Progenitor cell of endocrine pancreas (in vitro differentiated cells): ENCODE measurements at places on chromosomes 2 and 18. TPM values are rescaled to one million over a fixed set of nuclear protein-coding genes. Genes with fewer than 3 reads are reported as not detected.
A peak's percentile ranks its signal among the peaks of the same experiment; 100 is the strongest.

Gene MC2R
- not detected in 2 replicates for total RNA-seq

DNA sequence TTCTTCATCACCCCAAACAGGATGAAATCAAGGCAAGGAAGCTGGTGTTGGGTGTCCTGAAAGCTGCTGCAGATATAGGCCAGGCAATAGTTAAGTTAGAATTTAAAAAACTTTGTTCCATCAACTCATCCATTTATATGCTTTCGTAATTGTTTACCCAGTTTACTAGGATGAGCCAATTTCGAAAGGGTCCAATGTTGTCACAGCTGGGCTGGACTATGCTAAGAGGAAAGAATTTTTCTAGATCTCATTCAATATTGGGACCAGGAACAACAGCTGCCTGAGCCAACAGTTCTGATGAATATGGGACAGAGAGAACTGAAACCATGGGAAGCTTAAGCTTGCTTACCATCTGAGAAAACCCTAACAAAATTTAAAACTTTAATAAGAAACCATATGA, 21.6 kb upstream of the SP3 start:
- DNase-seq, result no peak

- DNase-seq, result peak; percentile 92
These were observed 1.2 kb downstream of the ALK start for GRCh38 chr2:29920130-29920577.

Gene CD8B
- 0.62 TPM in 1 of 2 replicates, not detected in the other for total RNA-seq

DNA sequence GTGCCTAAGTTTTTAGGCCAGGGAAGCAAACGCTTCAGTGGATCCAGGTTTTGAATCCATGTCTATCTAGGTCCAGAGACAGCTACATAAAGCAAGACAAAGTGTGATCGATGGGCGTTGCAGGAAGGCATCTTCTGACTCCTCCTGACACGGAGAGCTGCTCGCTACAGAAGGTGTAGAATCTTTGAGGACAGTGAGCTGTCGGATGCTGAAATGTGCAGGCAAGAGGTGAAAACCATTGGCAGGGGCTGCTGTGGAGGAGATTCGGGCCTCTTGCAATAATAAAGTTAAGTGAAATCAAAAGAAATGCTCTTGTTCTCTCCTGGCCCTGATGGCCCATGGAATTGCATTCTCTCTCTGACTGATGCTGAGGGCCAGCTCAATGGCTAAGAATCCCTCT, 336.2 kb downstream of the CYRIA start:
- no peak for DNase-seq

DNA sequence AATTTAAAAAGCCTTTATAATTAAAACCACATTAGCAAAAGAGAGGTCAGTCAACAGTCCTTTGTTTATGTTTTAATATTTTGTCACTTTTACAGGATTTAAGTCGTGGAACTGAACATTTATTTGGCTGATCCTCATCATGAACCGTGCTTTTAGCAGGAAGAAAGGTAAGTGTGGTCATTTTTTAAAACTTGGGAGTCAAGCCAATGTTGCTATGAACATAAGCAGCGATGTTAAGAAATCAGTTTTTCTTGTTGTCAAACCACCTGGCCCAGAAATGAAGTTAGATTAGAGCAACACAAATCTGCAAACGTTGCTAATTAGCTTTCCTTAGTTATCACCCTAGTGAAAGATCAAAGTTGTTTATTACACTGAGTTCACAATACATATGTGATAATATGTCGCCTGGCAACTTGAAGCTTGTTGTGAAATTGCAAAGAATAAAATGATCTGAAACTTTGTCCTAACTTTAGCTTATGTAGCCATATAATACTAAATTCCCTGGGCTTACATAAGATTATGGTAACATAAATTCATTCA, 186.0 kb downstream of the GULP1 start:
- DNase-seq, result no peak

DNA sequence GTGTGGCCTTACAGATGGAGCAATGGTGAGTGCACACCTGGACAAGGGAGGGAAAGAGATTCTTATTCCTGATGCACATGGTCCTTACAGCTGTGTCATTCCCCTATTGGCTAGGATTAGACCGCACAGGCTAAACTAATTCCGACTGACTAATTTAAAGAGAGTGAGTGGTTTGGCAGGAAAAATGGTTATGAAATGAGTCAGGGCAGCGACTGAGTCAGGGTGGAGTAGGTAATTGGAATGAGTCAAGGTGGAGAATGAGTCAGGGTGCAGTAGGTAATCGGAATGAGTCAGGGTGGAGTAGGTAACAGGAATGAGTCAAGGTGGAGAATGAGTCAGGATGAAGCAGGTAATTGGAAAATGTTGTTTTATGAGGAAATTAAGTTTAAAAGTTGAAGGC, 1353.7 kb upstream of the LRRTM1 start:
- DNase-seq, result no peak

DNA sequence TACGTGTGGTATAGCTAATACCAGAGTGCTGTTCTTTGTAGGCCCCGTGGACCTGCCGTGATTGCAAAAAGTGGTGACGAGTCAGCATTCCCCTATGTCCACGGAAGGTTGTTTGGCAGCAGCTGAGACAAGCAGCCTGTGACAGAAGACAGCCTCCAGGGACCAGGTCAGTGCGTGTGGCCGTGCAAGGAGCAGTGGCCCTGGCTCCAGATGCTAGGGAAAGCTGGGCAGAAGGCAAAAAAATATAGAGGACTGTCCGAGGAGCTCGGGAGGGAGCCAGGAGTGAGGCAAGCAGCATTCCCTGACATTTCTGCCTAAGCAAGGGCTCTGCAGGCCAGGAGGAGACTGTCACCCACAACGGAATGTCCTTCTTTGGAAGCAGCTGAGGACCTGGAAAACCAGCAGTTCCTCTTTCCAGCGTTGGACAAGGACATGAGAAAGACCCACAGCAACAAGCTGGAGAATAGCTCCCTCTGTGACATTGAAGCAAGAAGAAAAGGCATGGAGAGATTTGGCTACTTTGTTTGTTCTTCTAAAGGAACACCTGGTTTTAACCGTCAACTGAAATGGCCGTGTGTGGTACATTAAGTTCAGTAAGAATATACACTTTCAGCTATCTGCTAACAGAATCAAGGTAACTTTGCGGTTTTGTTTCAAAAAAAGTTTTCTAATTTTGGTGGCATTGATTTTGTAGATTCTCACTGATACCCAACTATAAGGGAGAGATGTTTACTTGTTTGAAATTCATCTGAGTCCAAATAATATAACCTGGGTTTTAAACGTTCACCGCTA, 58.3 kb downstream of the NPAS2 start:
- no peak for DNase-seq

DNA sequence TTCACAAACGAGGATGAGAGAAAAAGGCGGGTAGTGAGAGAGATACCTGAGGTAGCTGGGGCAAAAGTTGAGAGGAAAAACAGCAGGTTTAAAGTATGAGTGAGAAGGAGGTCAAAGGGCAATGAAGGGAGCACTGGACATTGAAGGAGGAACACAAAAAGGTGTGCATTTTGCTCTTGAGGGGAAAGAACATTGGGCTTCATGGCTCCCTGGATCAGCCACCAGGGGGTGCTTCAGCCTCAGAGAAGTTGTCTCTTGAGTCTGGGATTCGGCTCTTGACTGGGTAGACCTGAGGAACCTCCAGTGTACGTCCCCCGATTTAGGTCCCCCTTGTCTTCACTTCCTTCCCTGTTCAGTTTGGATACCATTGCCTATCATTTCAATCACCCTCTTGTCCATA, 128.5 kb downstream of the RAPGEF4 start:
- DNase-seq, result no peak

DNA sequence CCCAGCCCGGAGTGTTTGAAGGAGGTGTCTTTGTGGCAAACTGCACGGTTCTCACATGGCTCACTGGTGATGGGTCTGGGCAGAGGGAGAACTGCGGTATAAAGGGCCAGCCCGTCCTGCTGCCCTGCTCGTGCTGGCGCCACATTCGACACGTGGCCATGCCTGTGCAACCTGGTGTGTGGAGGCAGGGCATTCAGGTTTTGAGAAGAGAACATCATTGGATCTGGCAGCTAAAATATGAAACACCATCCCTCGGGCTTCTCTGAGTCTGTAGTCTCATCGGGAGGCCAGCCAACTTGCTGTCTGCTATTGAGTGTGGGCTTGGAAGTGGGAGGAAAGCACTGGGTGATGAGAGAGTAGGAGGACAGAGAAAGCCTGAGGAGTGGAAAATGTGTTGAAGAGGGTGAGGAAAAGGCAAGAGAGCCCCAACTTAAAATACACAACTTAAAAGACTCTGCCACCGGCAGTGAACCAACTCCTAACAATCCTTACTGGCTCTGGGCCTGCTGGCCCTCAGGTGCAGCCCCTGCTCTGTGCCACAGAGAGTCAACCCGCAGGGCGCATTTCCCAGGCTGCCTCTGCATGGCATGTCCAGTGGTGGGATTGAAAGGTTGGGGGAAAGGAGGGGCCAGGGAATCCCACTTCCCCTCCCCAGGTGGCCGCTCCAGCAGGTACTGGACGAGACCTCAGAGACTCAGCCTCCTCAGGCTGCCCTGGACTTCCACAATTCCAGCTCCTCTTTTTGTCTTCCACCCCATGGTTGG, 112.7 kb upstream of the DLX2 start:
- no peak for DNase-seq

DNA sequence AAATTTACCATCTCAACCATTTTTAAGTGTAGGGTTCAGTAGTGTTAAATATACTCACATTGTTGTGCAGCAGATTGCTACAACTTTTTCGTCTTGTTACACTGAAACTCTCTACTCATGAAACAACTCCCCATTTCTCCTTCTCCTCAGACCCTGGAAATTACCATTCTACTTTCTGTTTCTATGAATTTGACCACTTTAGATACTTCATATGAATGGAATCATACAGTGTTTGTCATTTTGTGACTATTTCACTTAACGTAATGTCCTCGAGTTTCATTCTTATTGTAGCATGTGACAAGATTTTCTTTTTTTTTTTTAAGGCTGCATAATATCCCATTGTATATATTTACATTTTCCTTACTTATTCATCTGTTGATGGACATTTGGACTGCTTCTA, 203.8 kb downstream of the PLCL1 start:
- DNase-seq, result no peak

GRCh38 chr2:48890454-48891131, 135.1 kb upstream of the LHCGR start:
- no peak for DNase-seq

DNA sequence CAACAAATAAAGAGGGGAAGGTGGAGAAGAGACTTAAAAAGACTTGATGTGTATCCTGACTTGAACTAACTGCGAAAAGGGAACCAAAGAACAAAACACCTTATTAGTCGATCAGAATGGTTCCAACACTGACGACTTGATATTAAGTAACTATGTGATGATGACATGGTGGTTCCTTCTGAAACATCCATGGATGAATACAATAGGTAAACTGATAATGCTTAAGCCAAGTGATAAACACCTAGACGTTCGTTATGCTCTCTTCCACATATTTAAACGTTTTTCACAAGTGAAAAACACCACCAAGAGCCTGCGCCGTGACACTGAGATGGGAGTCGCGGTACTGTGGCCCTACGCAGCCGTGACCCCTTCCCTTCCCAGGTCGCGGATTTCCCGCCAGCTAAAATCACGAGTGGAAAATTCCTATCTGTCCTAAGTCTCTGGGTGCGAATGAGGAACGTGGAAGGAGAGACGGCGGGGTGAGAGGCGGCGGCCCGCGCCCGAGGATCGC, 797 bp downstream of the TTC32 start:
- no peak for DNase-seq

Gene UPP2
- total RNA-seq, result not detected in 2 replicates

DNA sequence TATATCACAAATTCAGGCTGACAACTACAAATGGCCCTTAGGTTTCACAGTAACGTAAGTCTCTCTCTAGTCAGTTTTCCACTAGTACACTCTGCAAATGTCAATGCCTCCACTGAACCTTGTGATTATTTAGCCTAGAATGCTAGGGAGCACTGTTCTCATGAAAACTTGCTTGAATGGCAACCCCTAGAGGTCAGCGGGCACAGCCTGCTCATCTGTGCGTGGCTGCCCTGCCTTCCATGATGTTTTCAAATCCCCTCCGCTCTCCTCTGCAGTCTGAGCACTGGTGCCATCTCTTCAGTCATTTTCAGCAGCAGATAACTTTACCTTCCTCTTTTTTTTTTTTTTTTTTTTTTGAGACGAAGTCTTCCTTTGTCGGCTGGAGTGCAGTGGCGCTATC, 84.1 kb upstream of the GULP1 start:
- DNase-seq, result no peak

GRCh38 chr2:23433282-23433681, 48.3 kb downstream of the KLHL29 start:
- no peak for DNase-seq

Gene ABCB11
- 0.09 and 0.24 TPM in 2 replicates for total RNA-seq

- peak; percentile 32 for DNase-seq
These were observed 11.3 kb downstream of the IL1RN start for GRCh38 chr2:113138428-113139322.

GRCh38 chr2:62304429-62305417, 108.8 kb downstream of the B3GNT2 start:
- no peak for DNase-seq

DNA sequence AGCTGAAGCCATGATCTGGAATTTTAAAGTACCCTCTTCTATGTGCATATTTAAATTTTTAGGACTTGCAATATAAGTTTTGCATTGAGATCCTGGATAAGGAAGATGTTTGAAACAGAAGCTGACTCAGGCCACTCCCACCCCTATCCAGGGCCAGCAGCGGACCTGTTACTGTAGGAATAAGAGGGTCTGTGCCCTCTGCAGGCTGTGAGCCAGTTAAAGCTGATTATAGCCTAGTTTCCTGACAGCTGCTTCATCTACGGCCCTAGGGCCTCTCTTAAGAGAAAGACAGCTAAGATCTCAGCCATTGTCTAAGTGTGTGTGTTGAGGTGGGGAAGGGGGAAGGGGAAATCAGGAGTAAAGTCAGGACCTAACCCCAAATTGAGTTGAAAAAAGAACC, 234.0 kb downstream of the HAUS1 start:
- no peak for DNase-seq

GRCh38 chr2:206740800-206741199, 22.6 kb upstream of the DYTN start:
- DNase-seq, result no peak
